Activated CD4-positive, CD25-positive, alpha-beta regulatory T cell treated with anti-CD3 and anti-CD28 coated beads, Interleukin-2, amount 50 U/mL, for 24 hours (primary cell): ENCODE measurements at places on chromosomes 11 and 22.

DNA sequence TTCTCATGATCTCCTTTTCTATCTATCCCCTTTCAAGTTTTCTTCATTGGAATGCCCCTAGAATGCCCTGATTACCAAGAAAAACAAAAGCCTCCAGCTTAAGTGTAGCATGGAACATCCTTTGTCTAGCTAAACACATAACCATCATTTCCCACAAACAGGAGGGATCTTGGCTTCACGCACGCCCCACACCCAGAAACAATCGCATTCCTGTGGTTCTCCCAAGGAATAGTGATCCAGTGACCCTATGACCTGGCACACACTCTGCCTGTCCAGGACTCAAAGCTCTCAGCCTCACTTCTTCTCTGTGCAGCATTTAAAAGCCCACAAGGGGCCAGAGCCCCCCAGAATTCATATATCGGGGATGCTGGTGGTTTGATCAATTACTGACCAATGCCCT, 9.3 kb upstream of the POU2AF1 start:
- no peak for ATAC-seq

DNA sequence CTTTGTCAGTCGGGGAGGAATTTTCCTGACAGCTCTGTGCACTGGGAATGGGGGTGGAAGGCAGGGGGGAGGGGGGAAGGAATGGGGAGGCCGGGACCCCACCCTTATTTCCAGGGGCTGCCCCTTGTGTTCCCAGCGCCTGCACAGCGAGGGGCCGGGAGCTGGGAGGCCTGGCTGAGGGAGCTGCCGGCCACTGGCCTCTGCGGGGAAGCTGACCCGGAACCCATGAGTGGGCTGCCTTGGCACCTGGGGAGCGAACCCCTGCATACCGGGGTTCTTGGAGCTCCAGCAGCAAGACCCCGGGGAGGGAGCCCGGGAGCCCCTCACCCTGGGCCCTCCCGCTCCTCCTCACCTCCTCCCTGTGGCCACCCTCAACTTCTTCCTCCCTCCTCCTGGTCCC, 3.5 kb downstream of the H19 start:
- no peak for ATAC-seq

DNA sequence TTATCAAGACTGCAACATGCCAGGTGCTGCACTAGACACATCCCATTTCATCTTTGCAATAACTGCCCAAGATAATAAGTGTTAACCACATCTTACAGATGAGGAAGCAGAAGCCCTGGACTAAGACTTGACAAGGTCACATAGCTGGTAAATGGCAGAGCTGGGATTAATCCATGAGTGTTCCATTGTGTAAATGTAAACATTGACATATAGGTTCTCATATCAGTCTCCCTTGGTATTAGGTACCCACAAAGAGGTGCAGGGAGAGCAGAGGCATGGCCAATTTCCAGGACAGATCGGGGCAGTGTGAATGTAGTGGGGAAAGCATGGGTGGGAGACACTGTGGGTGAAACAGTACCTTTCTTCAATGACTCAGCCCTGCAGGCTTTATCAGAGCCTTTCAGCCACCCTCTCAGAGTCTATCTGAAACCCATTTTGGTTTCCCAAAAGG, 17.9 kb downstream of the MICAL2 start:
- ATAC-seq = no peak

DNA sequence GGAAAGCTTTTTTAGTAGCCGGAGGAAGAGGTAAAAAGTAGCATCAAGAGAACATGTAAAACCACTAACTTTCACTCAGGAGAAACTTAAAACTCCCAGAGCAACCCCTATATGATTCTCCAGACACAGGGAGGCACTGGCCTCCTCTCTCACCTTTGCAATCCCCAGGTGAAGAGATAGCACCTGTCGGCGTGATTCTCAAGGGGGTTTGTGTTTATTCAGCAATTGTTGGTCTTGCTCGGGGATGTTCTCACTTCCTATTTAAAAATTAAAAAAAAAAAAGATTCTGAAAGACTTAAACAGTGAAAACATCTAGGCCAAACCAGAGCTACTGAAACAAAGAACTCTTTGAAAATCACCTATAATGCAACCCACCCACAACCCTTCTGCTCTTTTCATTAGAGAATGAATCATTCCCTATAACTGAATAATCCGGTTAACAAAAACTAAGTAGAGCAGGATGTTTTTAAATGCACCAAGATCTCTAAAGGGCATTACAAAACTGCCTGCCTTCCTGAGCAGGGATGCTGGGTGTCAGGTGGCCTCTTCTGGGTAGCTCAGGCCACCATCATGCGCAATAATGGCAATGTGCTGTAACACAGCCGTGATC, 24.9 kb downstream of the DHCR7 start:
- no peak for ATAC-seq

GRCh38 chr11:12083380-12083779, 27.0 kb upstream of the MICAL2 start:
- no peak for ATAC-seq

DNA sequence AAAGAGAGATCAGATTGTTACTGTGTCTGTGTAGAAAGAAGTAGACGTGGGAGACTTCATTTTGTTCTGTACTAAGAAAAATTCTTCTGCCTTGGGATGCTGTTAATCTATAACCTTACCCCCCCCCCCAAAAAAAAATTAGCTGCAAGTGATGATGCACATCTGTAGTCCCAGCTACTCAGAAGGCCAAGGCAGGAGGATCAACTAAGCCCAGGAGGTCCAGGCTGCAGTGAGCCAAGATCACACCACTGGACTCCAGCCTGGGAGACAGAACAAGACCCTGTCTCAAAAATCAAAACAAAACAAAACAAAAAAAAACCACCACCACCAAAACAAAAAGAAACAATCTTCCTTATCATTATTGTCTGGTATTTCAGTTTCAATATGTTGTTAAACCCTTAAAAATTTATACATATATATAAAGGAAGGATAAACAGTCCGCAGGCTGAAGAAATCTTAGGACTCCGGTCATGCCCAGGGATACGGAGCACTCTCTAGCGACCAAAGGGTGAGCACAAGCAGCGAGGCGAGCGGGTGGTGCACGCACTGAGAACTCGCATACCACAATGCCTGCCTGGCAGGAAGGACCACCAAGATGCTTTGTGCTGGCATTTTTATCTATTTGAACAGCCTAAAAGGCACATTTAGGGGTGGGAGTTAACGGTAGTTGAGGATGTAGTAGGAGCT, 6.4 kb downstream of the POLDIP3 start:
- no peak for ATAC-seq

GRCh38 chr11:127023991-127024390, 23.4 kb upstream of the KIRREL3 start:
- ATAC-seq = no peak

- ATAC-seq = no peak
These were observed 813.2 kb downstream of the BRD1 start for GRCh38 chr22:49014227-49015201.

- ATAC-seq = no peak
These were observed 40.0 kb upstream of the TCF20 start for GRCh38 chr22:42310291-42311015.
